ENCODE measurements at places on chromosomes 11 and 22.

DNA sequence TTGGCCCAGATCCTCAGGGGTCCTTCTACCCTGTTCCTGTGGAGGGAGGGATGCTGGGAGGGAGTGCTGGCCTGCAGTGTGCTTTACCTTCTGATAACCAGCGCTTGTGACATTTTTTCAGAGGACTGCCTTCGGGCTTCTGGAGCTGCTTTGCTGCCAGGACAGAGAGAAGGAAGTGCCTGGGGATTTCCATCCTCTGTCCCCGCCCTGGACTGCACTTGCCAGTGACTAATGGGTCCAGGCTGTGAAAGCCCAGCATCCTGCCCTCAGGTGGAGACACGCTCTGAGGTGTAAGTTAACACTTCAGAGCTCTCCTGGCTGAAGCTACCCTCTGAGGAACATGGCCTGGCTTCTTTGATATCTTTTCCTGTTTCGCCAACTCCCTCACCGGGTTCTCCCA is 158.7 kb upstream of the SYT13 start:
- no peak for DNase-seq

GRCh38 chr11:13222285-13222684 is 55.3 kb upstream of the BMAL1 start:
- no peak for DNase-seq

DNA sequence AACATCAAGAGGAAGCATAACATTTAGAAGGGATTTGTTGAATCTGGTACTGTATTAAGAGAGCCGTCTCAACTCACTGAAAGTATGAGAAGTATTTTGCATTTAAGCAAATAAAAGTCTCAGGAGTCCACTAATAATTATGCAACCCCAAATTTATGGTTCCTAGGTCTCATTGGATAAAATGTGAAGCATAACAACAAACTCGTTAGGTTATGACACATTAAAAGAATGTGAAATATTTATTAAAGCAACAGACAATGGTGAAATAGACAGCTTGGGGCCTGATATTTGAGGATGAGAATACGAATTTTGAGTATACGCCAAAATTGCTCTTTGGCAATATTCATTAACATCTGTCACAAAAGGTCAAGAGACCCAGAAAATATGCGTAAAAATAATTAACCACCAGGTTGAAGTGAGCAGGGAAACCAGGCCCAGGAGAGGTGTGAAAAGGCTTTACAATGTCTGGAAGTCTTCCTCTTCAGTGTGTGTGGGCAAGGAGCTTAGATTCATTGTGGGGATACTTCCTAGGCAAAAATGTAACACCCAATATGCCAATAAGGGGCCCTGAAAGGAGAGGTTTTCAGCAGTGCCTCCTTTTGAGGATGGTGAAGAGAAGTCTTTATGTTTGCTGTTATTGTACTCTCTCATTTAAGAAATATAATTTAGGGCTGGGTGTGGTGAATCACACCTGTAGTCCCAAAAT is 89.2 kb downstream of the FDX1 start:
- no peak for DNase-seq

DNA sequence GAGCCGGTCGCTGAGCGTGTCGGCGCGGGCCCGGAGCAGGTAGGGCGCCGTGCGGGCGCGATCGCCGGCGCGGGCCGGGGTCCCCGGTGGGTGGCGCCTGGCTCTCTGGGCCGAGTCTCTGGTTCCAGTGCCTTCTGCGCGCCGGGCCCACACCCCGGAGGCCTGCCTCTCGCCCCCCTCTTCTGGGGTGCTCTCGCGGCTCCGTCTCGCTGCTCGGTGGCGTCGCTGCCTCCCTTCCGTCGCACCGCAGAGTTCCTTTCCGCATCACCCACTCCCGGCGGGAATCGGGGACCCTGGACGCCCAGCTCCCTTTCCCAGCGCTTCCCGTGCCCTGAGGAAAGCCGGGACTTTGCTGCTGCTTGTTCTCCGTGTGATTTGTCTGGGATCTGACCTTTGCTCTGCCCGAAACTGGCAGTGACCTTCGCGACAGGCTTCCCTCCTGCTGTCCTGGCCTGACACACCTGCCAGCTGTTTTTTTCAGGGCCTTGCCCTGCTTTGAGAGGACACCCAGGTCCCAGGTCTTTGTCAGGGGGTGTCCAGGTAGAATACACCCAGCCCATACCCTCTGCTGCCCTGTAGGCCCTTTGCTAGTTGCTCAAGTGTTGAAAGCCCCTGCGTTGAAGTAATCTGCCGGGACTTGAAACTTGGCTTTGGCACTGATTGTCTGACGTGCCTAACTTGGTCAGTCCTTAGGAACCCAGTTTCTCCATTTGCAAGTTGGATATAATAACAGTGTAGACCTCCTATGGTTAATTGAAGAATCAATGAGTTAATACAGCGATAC is 711 bp downstream of the FDX1 start:
- DNase-seq = no peak

GRCh38 chr11:110219006-110219785 is 77.2 kb downstream of the RDX start:
- DNase-seq = no peak

DNA sequence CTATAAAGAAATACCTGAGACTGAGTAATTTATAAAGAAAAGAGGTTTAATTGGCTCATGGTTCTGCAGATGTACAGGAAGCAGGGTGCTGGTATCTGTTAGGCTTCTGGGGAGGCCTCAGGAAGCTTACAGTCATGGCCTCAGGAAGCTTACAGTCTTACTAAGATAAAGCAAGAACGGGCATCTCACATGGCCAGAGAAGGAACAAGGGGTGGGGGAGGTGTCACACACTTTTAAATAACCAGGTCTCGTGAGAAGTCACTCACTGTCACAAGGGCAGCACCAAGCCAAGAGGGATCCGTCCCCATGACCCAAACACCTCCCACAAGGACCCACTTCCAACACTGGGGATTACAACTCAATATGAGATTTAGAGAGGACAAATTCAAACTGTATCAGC is 192.8 kb upstream of the B3GAT1 start:
- DNase-seq = no peak

GRCh38 chr11:44468345-44468988 is 97.0 kb upstream of the CD82 start:
- no peak for DNase-seq

GRCh38 chr11:10314199-10315072 is 9.6 kb downstream of the ADM start:
- DNase-seq = no peak

DNA sequence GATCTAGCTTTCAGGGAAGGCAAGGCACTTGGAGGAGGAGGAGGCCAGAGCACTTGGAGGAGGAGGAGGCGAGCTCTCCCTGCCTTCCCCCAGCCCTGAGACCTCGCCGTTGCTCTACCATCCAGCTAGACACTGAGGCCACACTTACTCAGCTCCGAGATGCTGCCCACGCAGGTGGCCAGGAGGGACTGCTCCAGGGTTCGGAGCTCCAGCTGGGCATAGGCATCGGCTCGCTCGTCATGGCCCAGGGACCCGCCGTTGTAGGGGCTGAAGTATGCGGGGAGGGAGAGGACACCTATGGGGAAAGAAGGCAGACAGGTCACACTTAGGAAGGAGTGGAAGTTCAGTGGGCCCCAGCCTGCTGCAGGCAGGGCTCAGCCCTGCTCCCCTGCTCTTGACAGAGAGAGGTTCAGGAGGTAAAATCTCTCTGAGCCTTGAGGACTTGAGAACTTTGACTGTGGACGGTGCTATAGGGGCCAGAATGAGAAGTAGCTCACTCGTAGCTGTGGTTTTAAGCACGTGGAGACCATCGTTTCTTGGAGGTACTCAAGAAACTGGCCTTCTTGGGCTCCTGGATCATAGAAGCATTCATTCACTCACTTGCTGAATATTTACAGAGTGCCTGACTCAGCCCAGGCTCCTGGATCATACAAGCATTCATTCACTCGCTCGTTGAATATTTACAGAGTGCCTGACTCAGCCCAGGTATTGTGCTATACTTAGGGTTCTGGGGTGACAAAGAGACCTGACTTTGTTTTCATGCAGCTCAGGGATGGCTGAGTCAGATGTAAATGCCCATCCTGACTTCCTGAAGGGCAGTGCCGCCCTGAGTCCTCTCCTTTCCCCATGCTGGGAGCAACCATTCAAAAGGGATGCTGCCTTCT is 99.2 kb downstream of the NAT10 start:
- no peak for DNase-seq
